Glomerular endothelial cell (primary cell): ENCODE measurements at places on chromosomes 1 and 21. TPM values are rescaled to one million over a fixed set of nuclear protein-coding genes. Genes with fewer than 3 reads are reported as not detected.

CSF3R gene
- total RNA-seq, result not detected in 2 replicates

KDM5B gene
- total RNA-seq, result 58.6 and 96.4 TPM in 2 replicates

CHODL gene
- 0.06 TPM in 1 of 2 replicates, not detected in the other for total RNA-seq

PBX1 gene
- total RNA-seq, result 8.7 and 11.5 TPM in 2 replicates

TESK2 gene
- total RNA-seq, result 1.1 and 2.6 TPM in 2 replicates

TMEM35B gene
- 31.6 and 56.6 TPM in 2 replicates for total RNA-seq

DNA sequence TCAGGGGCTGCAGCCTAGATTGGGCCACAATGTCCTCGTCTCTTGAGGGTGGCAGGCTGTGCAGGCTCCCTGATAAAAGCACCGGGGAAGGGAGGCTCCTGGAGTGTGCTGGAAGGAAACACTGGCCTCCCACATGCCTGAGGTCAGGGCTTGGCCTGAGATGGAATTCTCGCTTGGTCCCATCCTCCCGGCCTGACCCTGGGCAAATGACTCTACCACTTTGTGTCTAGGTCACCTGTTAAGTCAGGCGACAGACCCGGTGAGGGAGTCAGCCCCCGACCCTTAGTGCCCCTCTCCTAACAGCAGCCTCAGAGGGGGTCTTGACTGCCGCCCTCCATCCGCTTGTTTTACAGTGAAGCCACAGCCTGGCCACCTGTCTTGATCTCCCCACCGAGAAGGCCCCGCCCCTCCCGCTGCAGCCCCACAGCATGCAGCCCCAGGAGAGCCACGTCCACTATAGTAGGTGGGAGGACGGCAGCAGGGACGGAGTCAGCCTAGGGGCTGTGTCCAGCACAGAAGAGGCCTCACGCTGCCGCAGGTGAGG, 2.5 kb downstream of the SMIM1 start:
- no peak for DNase-seq

DNA sequence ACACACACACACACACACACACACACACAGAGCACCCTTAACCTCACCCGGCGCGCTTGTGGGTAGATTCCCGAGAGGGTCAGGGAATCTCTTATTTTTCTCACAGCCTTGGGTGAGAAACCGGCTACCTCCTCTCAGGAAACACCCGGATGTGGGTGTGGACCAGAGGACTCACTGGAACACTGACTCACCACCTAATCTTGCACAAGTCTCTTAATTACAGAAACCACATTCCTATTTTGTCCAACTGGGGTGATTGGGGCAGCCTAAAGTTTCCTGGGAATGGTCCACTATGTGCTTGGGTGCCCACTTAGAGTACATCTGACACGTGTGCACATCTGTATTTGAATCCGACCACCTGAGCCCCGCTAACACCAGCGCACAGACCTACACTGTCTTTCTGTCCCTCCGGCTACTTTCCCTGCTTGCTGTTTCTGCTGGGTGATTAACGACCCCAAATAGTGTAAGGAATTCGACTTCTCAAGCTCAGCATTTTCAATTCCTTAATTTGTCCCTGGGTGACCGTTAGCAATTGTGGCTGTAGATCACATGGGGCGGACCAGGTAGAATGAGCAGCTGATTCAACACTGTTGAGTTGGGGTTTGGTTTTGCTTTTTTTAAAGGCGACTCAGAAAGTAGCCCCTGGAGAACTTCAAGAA, 14.0 kb upstream of the TBX15 start:
- no peak for DNase-seq

- DNase-seq, result peak; percentile 66
Measured at GRCh38 chr1:100868364-100868995, 26.2 kb downstream of the EXTL2 start.

- no peak for DNase-seq
Measured at GRCh38 chr1:204180133-204180532, 14.0 kb upstream of the REN start.

- no peak for DNase-seq
Measured at GRCh38 chr1:109400035-109400655, 2.4 kb upstream of the SORT1 start.

- DNase-seq, result no peak
Measured at GRCh38 chr1:116345011-116345410, 28.0 kb upstream of the ATP1A1 start.

- DNase-seq, result no peak
Measured at GRCh38 chr21:32135401-32136363, 143.2 kb downstream of the MIS18A start.

DNA sequence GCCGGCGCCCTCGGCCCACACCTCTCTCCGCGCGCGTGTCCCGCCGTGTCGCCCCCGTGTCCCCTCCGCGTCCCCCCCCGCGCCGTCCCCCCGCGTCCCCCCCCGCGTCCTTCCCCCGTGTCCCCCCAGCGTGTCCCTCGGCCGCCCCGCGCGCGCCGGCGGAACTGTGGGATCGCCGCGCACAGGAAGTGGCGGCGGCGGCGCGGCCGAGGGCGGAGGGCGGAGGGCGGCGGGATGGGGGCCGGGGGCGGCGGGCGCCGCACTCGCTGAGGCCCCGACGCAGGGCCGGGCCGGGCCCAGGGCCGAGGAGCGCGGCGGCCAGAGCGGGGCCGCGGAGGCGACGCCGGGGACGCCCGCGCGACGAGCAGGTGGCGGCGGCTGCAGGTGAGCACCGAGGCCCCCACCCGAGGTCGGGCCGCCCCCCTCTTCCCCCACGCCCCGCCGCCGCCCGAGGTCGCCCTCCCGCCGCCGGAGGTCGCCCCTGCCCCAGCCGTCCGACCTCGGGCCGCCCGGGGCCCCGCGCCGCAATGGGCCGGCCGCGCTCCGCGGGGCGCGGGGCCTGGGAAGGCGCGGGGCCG, at the start of gene AGPAT3:
Gene AGPAT3, plus strand, starts transcription at position 262 of the 578 bp plus-strand sequence. CDS start 94,459 bp downstream, outside the sequence.
- no peak for DNase-seq

- no peak for DNase-seq
Measured at GRCh38 chr1:228906223-228906860, 171.1 kb downstream of the RHOU start.
